NCI-H1092 (cell line): ENCODE measurements at places on chromosomes 1 and 21.

DNA sequence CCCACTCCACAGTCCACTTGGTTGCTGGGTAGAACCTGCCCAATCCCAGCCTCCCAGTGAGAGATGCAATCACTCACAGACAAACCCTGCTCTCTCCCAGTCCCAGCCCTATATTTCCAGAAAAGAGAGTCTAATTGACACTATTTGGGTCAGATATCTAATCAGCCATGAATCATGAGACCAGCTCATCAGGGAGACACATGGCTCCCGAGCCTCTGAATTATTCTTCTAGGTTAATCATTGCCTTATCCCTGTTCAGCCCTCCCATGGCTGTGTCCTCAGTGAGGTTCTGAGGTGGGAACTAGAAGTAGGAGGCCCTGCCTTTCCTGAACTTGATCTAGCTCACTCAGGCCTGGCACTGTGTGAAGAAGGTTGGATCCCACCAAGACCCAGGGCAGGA, 49.9 kb upstream of the ZC3H12A start:
- no peak for DNase-seq

DNA sequence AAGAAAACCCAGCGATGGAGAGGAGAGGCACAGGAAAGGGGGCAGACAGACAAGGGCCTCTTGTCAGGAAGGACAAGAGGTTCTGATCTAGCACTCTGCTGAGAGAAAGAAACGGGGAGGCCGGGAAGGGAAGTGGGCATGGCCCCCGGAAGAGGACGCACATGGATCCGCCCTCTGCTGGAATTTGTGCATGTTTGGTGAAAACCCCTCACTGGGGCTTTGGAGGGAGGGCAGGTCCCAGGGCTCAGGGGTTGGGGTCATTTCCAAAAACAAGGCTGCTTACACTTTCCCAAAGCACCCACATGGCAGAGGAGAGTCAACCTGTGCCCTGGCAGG, 32.4 kb upstream of the ECE1 start:
- no peak for DNase-seq

DNA sequence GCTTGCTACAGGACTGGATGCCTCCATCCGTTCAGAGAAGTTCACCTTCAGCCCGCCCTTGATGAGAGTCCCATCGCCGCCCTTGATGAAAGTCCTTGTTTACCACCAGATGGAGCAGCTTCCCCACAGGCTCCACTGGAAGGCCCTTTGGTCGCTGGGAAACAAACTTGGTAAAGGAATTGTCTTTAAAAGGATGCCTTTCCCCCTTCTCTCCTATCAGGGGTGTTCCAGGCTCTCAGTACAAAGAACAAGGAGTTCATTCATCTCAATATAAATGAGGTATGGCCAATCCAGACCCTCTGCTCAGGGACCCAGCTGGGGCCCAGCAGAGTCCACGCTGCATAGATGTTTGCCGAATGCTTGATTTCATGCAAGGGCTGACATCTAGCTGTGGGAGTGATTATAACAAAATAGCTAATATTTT, 50.8 kb downstream of the CAPN9 start:
- DNase-seq = peak; percentile 31

GRCh38 chr1:226322986-226323385, 14.0 kb upstream of the LIN9 start:
- no peak for DNase-seq

- no peak for DNase-seq
Observed at GRCh38 chr1:174967845-174968705, 31.7 kb upstream of the CACYBP start.
